ENCODE measurements at places on chromosomes 1 and 21.

- no peak for DNase-seq
Measured at GRCh38 chr1:172163498-172164215, 256.8 kb upstream of the C1orf105 start.

DNA sequence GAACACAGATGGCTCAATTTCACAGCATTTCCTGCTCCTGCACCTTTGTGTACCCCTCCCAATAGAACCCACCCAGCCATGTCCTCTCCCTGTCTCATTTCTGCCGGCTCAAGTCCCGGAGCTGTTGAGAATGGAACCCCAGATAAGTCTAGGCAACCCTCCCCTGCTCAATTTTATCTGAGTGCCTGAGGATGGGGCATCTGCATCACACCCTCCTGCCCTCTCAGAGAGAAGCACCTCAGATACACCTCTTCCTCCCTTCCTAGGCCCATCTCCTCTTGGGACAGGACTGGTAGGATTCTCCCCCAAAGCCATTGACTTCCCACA is 1.1 kb downstream of the KIF21B start:
- no peak for DNase-seq

DNA sequence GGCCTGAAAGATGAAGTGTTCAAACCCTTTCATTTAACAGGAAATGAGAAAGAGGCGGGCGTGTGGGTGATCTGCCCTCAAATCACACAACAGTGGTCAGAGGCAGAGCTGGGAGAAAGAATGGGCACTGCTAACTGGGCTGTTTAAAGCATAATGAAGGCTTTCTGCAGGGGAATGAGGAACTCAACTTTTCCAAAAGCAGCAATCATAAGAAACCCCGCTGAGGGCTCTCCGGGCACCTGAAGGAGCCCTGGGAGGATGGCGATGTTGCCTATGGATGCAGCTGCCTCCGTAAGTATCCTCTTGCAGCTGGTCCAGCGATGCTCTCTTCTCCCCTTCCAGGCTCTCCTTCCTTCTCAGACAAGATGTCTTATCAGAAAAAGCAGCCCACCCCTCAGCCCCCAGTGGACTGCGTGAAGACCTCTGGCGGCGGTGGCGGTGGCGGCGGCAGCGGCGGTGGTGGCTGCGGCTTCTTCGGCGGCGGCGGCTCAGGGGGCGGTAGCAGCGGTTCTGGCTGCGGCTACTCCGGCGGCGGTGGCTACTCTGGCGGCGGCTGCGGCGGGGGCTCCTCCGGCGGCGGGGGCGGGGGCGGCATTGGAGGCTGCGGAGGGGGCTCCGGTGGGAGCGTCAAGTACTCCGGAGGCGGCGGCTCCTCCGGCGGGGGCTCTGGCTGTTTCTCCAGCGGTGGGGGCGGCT is 1.2 kb downstream of the LORICRIN start:
- no peak for DNase-seq

DNA sequence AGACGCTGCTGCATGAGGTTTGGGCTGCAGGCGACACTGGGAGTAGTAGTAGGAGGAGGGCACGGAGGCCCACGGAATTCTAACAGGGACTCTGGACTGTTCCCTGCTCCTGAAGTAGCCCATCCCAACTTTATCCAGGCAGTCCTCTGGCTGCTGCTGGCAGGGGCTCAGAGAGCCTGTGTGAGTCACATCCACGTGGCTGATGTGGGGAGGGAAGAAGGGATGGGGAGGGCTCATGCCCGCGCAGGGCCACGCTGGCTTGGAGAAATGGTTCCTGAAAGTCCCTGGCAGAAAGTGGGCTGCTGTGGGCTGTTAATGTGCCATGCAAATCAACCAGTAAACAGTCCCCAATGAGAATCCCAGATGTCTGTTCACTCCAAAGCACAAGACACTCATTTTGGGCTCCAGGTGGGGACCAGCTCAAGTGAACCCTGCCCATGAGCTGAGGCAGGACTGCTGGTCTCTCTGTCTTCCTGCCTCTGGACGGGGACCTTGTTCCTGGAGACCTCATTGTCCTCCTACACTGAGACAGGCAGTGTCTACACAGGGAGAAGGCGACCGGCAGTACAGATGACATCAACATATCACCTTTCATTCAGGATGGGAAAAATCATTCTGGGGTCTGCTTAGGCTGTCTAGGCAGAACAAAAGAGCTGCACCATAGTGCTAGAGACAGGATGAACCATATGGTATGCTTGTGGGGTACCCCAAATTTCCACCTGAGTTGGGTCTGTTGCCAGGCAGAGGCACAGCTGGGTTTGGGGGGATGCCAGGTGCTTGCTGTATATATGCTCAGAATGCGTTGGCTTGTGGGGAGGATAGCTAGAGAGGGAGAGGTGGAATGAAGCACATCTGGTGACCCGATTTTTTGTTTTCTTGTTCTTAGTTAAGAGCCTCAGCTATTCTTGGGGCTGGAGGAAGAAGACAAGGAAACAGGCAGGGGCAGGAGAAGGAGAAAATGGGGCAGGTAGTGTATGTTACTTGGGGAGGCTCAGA is 57.9 kb upstream of the FMOD start:
- DNase-seq, result no peak

- no peak for DNase-seq
Measured at GRCh38 chr1:151054971-151055547, 4.4 kb downstream of the CDC42SE1 start.

- DNase-seq, result no peak
Measured at GRCh38 chr1:202085682-202086373, 36.9 kb upstream of the GPR37L1 start.

- no peak for DNase-seq
Measured at GRCh38 chr1:31372751-31373055, 173 bp downstream of the FABP3 start.
